ENCODE measurements at places on chromosomes 2 and 18.

DNA sequence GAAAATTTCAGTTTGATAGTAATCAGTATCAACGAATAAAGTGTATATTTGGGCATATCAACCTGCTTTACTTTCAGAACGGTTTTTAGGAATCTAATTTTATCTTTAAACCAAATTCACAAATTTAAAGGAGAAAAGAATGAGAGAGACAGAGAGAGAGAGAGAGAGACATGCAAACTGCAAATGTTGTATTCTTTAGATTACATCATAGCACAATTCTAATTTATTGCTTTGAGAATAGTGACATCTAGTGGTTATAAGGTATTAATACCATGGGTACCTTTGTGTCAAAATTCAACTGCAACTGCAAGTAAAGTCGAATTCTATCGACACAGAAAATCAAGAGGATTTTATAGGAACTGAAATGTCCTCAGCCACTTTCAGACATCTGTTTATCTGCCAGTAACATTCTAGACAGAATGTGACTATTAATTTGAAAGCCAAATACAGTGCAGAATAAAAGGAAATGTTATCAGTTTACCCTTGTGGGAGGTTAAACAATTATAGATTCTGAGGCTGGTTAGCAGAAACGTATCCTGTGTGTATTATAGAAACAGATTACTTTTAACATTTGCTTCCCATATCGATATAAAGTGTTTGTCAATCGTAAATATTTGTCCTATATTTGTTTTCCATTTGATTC, 529.8 kb upstream of the VRK2 start:
- DNase-seq: peak; percentile 66

GRCh38 chr18:37383036-37383785, 182.4 kb downstream of the CELF4 start:
- no peak for DNase-seq

DNA sequence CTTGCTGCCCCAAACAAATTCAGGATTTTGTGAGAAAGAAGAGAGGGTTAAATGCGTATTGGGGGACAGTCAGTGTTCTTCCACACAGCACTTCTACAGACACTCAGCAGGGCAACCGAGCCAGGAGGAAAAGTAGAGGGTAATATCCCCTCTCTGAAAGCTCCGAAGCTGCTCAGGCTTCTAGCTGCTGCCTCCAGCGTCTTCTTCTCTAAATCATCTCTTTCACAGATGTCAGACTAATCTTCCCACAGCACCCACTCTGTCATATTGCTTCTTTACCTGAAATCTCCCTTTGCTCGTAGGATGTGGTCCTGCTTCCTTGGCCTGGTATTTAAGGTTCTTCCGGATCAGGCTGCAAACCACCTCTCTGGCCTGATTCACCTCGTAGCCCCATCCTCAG, 117.6 kb upstream of the HAAO start:
- DNase-seq: no peak

DNA sequence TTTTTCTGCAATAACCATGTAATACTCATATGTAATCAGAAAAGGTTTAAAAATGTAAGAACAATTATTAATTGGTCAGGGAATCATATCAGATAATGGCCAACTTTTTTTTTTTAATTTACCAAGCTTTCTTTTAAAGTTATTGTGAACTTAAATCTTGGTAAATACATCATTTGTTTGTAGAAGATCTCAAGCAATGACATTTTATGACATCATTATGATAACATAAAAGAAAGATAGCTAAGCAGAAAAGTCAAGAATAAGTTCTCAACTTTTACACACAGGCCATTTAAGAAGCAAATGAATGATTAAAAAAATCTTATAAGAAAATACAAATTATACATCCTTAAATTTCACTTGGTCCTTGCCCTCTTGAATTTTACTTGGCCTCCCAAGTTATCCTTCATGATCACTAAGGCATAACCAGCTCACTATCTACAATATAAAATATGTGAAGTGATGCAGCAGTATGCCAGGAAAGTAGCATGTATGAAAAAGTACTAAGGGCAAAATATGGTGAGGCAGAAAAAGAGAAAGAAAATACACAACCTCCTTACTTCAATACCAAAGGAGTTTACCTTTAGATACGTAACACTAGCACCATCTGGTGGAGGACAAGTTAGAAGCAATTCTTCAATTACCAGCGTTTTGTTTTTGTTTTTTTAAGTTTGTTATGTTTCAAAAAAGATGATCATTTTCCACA, 116.6 kb downstream of the SRBD1 start:
- DNase-seq: peak; percentile 79

DNA sequence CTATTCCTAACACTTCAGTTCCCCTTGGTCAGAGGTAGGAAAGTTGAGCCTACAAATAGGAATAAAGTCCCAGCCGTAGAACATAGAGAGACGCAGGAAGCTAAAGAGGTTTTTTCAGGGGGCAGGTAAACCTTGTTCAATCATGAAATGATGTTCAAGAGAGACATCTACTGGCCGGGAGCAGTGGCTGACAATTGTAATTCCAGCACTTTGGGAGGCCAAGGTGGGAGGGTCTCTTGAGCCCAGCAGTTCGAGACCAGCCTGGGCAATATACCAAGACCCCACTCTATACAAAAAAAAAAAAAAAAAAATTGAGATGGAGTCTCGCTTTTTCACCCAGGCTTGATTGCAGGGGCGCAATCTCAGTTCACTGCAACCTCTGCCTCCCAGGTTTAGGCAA, 66.7 kb upstream of the DNAJC10 start:
- peak; percentile 83 for DNase-seq

DNA sequence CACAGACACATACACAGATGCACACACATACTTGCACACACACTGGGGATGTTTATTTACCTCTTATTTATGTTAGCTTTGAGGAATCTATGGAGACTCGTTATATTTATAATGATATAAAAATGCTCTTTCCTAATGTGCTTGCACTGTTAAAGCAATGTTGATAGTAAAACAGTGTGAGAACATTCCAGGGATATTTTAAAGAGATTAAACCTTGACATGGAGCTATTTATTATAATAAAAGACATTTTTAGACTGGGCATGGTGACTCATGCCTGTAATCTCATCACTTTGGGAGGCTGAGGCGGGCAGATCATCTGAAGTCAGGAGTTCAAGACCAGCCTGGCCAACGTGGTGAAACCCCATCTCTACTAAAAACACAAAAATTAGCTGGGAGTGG, 557.3 kb upstream of the ZNF804A start:
- DNase-seq: no peak

- no peak for DNase-seq
Observed at GRCh38 chr2:34102339-34102738, 503.2 kb upstream of the FAM98A start.

DNA sequence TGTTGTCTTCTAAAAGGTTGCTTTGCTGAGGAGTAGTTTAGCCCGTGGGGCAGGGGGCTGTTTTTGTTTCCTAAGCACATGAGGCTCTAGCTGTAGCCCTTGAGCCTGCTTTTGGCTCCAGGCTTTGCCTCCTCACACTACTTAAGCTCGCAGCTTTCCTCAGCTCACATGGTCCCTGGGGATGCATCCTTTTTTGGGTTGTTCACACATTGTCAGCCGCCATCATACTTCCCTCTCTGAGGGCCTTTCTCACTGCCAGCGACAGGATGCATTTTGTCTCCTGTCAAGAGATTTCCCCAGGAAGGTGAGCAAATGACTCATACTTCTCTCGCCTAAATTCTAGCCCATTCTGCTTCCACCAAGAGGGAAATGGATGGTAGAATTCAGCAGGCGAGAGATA, 279.5 kb upstream of the PKDCC start:
- DNase-seq: no peak

DNA sequence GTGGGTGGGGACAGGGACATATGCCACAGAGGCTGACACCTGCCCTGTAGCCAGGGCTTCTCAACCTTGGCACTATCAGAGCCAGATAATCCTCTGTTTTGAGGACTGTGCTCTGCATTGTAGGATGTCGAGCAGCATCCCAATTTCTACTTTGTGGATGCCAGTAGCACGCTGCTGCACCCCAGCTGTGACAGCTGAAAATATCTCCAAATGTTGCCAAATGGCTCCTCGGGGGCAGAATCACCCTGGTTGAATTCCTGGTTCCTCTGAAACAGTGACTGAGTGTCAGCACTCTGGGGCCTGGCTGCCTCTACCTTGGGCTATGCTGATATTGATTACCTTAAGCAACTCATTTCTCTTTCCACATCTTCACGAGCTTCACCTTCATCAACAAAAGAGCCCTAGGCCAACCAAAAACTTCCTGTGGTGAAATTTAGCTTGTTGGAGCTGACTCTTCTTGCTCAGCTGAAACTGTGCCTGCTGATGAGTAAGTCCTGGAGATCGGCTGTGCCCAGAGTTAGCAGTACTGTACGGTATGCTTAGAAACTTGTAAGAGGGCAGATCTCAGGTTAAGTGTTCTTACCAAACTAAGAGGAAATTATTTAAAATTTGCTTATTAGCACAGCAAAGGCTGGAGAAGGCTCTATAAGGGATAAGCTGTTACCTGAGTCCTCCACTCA, 138.1 kb downstream of the SEPTIN10 start:
- DNase-seq: no peak

DNA sequence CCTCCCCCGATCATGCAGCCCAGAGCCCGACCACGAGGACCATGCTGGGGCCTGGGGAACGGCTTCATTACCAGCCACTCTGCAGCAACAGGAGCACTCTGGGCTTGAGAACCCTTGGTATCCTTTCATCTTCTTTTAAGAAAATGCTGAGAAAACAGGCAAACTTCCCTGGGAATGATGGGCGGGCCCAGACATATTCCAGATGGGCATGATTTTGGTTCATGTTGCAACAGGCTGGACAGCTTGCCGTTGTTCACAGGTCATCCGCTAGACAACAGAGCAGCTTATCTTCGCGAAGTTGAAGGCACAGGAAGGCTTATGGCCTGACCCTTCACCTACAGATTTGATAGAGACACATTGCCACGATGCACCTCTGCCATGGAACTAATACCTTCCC, 121.0 kb downstream of the KLHL29 start:
- DNase-seq: no peak

DNA sequence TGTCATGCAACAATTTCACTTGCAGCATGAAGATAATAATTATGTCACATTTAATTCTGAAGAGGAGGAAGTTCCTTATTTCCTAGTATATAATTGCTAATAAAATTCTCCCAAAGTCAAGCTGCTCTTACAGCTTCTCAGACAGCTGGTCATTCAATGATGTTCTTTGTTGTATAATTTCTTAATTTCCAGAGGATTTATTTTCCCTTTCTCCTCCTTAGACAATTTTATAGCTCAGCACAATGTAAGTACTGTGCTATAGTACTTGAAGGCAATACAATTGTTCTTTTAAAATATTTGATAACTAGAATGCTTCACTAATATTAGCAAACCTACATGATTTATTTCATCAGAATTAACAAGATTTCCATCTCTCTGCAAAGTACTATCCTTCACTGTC, 73.4 kb downstream of the ROCK1 start:
- DNase-seq: no peak

DNA sequence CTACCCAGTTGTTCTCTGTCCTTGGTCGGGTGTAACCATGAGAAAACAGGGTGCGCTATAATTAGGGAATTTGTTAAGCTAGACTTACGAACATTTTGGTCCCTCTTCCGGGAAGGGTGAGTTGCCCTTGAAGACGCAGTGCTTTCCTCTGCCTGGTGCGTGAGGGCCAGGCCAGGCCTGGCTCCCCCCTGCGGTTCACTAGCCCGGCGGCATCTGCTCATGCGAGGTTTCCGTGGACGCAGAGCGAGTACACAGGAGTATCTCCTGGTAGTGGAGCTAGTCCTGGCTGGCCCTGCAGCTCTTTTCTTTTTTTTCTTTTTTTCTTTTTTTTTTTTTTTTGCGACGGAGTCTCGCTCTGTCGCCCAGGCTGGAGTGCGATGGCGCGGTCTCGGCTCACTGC, 148.8 kb downstream of the PTGR3 start:
- DNase-seq: no peak

GRCh38 chr2:52904355-52904891, 863.2 kb upstream of the CHAC2 start:
- no peak for DNase-seq

DNA sequence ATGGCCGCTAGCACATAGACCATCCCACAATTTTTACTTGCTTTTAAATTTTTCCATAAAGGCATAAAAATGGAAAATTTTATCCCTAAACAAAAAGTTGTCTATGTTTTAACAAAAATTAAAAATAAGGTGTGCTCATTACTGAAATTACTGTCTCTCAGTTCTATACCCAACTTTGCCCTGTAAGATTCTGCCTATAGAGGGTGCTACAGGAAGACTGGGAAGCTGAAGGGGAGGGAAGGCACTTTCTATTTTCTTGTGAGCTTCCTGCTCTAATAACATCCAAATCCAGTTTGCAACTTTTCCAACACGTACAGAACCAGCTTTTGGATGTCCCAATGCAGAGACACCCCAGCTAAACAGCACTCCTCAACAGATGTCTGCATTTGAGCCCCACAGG, 666.9 kb downstream of the PLCL1 start:
- DNase-seq: no peak

- DNase-seq: peak; percentile 50
Observed at GRCh38 chr2:105515581-105516415, 116.9 kb upstream of the FHL2 start.

GRCh38 chr2:176491172-176491904, 222.1 kb downstream of the MTX2 start:
- no peak for DNase-seq

DNA sequence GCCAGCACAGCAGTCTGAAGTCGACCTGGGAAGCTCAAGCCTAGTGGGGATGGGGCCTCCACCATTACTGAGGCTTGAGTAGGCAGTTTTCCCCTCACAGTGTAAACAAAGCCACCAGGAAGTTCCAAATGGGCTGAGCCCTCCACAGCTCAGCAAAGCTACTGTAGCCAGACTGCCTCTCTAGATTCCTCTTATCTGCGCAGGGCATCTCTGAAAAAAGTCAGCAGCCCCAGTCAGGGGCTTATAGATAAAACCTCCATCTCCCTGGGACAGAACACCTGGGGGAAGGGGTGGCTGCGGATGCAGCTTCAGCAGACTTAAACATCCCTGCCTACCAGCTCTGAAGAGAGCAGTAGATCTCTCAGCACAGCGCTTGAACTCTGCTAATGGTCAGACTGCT, 218.4 kb upstream of the VRK2 start:
- DNase-seq: no peak

DNA sequence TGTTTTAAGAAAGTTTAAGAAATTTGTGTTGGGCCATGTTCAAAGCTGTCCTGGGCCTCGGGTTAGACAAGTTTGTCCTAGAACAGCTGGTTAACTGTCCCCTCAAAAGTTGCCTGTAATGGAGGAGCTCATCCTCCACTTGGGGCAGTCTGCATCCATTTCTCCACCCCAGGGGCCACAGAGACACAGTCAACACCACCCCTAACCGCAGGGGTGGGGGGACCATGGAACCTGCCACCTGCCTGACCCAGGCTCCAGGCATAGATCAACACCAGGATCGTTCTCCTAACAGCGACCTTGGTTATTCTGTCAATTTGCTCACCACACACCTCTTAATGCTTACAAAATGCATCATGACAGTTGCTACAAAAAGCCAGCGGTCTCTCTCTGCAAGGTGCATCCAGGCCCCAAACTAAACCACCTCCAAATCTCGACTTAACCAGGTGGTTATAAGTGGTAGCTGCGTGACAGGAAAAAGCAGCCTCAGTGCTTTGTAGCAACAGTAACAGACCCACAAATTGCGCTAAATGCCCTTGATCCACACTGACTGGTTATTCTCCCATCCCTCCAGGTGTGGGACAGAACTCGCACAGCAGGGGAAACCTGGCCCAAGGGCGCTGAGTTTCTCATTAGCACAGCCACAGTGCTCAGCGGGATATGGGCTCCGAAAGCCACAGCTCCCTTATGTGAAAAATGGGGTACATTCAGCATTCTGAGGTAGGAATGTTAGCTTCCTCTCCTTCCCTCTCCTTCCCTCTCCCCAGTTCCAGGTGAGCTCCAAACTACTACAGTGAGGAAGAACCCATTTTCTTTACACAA, 48.0 kb downstream of the HDLBP start:
- peak; percentile 10 for DNase-seq

GRCh38 chr2:28499282-28499681, 3.4 kb downstream of the PLB1 start:
- no peak for DNase-seq
